ENCODE measurements at places on chromosomes 11 and 22.

GRCh38 chr11:12528487-12528886, 145.7 kb upstream of the TEAD1 start:
- DNase-seq, result no peak

- DNase-seq, result no peak
Measured at GRCh38 chr22:28874811-28875320, 8.5 kb upstream of the ZNRF3 start.

- no peak for DNase-seq
Measured at GRCh38 chr11:9851366-9851765, 187.5 kb downstream of the SWAP70 start.

DNA sequence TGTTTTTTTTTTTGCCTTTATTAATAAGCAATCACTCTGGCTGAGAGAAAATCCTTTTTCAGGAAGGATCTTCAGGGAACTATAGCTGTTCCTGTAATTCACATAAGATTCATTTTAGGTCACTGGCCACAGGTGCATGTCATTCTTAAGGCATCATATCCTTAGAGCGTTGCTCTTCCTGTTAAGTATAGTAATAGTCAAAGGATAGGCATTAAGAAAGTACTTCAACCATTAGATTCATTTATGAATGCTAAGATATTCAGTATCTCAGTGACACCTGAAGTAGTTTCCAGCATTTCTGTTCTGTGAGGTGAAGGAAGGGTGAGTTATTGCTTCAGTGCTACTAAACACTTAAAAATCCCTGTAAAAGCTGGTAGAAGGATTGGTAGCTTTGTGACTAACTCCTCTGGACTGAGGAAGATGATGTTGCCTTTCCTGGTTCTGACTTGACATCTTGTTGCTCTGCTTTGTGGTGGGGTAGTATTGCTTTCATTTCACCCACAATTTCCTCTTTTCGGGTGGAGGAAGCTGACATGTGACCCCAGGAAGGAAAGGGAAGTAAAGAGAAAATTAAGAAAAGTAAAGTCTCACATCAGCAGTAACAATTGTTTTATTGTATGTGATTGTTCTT, 34.7 kb downstream of the RNF169 start:
- no peak for DNase-seq

GRCh38 chr11:8269636-8270035, 6.0 kb upstream of the LMO1 start:
- no peak for DNase-seq
